ENCODE measurements at places on chromosomes 6 and 20.

DNA sequence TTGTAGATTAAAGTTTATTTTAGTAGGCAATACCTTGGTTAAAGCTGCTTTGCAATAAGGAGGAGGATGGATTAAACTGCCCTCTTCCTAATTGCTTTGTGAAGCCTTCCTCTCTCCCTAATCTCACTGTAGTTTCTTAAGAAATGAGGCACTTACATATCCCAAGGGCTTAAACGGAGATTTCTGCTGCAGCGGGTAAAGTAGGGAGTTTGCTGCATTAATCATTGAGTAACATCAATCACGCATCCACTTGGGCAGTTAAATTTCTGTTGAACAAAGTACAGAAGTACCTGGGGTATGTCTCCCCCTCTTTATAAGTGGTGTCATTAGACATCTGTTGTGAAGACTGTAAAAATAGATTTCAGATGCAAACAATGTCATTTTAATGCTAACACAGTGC lies 29.5 kb upstream of the ARID1B start:
- no peak for DNase-seq

GRCh38 chr20:11403711-11404110 lies 514.0 kb upstream of the BTBD3 start:
- no peak for DNase-seq

- DNase-seq = no peak
Measured at GRCh38 chr6:6892744-6893583, 214.8 kb upstream of the RREB1 start.

GRCh38 chr6:118551063-118552053 lies 3.3 kb downstream of the PLN start:
- DNase-seq = no peak

- no peak for DNase-seq
Measured at GRCh38 chr6:152273002-152273401, 364.2 kb downstream of the SYNE1 start.

DNA sequence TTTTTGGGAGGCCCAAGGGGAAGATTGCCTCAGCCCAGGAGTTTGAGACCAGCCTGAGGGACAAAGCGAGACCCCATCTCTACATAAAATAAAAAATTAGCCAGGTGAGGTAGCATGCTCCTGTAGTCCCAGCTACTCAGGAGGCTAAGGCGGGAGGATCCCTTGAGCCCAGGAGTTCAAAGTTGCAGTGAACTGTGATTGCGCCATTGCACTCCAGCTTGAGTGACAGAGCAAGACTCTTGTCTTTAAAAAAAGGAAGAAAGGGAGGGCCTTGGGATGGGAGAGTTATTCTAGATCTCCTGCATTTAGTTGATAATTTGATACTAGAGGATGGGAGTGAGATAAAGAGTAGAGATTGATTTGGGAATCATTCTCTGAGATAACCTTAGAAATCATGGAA lies 68.1 kb downstream of the ITCH start:
- DNase-seq = no peak

DNA sequence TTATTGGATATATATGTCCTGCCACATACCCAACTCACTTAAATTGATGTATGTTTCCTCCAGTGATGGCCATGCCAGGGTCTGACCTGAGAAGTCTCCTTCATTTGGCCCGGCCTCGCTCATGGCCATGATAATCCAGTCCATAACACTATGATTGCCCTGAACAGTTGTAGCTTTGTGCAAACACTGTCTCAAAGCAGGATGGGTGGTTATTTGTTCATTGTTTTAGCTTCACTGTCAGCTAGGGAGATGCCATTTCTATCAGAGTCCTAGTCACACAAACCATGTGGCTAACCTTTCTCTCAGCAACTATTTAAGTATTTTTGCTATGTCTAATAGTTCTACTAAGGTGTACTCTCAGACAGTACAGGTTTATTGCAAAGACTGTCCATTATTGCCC lies 47.6 kb upstream of the ZNF337 start:
- DNase-seq = no peak

- no peak for DNase-seq
Measured at GRCh38 chr6:111464184-111464583, 18.8 kb downstream of the REV3L start.

GRCh38 chr6:147879031-147879580 lies 370.6 kb downstream of the SAMD5 start:
- no peak for DNase-seq
